ENCODE measurements at places on chromosomes 3 and 15.

GRCh38 chr3:105523501-105523900, 156.8 kb downstream of the ALCAM start:
- DNase-seq, result no peak

DNA sequence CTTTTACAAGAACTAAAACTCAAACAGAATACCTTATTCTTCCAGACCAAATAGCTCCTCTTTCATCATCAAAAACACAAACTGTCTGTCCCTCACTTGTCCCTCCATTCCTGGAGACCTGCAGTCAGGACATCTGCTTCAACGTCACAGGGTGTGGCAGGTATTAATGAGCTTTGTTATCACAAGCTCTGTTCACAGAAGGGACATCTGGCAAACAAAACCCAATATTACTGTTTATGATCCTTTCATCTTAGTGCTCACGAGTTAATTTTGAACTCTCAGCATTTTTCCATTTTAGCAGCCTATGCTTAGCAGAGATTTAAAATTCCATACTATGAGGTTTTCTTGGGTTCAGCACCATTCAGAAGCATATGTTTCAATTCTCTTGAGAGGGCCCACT, 32.9 kb downstream of the AP3S2 start:
- DNase-seq, result no peak

- DNase-seq, result no peak
Measured at GRCh38 chr15:29142129-29142747, 127.4 kb downstream of the NSMCE3 start.

DNA sequence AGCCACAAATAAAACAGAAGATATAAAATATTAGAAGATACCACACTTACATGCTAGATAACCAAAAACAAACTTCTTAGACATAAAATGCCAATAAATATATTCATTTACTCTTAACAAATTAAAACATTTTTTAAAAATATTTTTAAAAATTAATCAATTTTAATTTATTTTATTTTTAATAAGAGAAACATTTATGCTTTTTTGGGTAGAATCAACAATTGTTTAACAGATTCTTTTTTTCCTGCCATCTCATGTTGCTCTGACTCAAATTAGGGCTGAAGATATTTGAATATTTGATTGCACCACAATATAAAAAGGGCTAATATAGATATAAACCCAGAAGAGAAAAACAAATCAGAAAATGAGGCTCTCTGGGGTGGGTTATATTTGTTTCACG, 172.6 kb downstream of the GOLGA6L6 start:
- no peak for DNase-seq

- no peak for DNase-seq
Measured at GRCh38 chr3:146561879-146562278, 17.5 kb upstream of the PLSCR1 start.
